RWPE1 (cell line): ENCODE measurements at places on chromosomes 4 and X.

GRCh38 chr4:86947501-86948120 is 12.8 kb downstream of the AFF1 start:
- DNase-seq = no peak

DNA sequence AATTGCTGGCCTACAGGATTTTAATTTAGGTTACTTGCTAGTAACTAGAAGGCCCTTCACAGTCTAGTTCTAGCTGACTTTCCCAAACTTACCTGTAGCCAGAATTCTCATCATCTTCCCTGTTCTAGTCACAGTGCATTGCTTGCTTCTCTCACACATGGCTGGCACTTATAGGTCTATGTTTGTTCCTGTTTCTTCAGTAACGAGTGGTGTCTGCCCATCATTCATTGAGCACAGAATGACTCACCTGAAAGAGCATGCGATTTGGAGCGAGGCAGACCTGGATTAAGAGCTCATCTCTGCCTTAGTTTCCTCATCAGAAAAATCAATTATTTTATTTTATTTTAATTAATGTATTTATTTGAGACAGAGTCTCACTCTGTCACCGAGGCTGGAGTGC is 201.7 kb upstream of the ANK2 start:
- no peak for DNase-seq

GRCh38 chrX:22803353-22803752 is 196.4 kb upstream of the DDX53 start:
- no peak for DNase-seq

DNA sequence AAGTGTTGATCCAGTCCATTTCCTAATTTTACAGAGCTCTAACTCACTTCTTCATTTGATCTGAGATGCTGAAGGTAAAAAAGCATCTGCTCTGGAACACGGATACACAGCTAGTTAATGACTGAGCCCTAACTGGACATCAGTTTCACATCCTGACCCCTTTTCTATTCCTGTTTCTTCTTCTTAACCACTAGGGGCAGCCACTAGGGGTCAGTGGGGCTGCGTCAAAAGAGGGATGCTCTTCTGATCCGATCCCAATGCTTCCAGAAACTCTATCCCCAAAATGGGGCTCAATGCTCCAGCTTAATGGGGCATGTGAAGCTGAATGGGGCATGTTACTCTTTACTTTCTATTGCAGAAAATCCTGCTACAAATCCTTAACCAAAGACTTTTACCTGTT is 33.4 kb upstream of the PHKA2 start:
- peak; percentile 20 for DNase-seq

GRCh38 chrX:17579026-17579425 is 158.3 kb upstream of the SCML1 start:
- no peak for DNase-seq

- DNase-seq = no peak
Measured at GRCh38 chrX:19629541-19629940, 114.2 kb upstream of the MAP3K15 start.

DNA sequence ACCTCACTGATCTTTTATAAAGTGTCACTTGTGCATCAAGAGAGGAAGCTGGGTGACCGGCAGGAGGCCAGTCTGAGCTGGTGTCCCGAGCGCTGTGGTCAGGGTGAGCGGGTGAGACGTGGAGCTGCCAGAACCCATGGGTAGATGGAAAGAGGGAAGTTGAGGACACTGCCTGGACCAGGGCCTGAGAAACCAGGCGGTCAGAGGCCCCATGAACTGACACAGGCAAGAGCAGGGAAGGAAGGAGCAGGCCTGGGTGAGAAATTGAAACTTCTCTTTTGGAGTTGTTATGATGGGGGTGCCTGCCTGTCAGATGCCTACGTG is 192.6 kb downstream of the AFAP1 start:
- DNase-seq = no peak

- DNase-seq = no peak
Measured at GRCh38 chr4:104749062-104749461, 254.4 kb upstream of the CXXC4 start.

DNA sequence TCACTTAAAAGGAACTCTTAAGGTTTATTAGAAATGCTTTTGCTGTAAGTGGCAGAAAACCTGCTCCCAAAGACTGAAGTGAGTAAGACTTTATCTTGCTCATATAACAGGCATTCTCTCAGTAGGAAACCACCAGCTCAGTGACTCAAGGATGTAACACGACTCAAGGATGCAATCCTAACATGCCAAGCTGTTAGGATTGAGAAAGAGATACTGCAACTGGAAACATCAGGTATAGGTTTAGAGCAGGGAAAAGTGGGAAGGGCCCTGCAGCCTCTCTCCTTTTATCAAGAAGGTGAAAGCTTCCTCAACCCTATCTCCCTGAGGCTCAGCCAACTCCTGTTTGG is 11.9 kb upstream of the SLC9A7 start:
- peak; percentile 55 for DNase-seq

- DNase-seq = no peak
Measured at GRCh38 chrX:107861056-107861455, 35.4 kb downstream of the MID2 start.

DNA sequence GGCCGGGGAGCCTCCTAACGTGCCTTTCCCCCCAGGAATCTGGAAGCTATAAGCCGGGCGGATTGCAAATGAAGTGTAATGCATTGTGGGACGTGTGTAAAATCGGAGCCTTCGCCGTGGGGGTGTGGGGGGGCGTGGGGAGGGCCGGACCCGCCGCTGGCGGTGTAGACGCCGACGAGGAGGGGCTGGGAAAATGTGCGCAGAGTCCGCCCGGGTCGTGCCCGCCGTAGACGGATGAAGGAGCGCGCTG is 1.3 kb downstream of the STOX2 start:
- no peak for DNase-seq
